Bronchial epithelial cell (primary cell): ENCODE measurements at places on chromosomes 13 and 19.

GRCh38 chr19:54364775-54365257, at the start of gene LAIR1:
Gene LAIR1 (minus strand): TSS chr19:54364931. CDS start chr19:54364804, 127 bp downstream.
- no peak for DNase-seq

DNA sequence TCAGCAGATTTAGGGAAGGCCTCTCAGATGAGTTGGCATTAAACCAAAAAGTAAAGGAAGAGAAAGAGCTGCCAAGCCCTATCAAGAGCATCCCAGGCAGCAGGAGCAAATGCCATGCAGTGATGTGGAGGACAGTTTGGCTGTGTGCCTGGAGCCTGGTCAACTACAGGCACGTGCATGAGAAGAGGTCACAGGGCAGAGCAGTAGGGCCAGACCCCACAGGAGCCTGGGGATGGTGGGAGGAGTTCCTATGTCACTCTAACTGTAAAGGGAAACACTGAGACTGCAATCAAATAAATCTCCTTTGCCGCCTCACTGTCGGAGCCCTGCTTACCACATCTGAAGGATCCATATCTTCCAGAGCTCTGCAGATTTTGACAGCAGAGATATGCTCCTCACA, 240.5 kb downstream of the ENOX1 start:
- no peak for DNase-seq

GRCh38 chr19:35549174-35549788, 3.9 kb downstream of the TMEM147 start:
- DNase-seq: peak; percentile 42

- no peak for DNase-seq
Observed at GRCh38 chr13:79803296-79803695, 322.3 kb downstream of the NDFIP2 start.

- DNase-seq: no peak
Observed at GRCh38 chr13:19072543-19072942, 109.1 kb downstream of the TUBA3C start.

DNA sequence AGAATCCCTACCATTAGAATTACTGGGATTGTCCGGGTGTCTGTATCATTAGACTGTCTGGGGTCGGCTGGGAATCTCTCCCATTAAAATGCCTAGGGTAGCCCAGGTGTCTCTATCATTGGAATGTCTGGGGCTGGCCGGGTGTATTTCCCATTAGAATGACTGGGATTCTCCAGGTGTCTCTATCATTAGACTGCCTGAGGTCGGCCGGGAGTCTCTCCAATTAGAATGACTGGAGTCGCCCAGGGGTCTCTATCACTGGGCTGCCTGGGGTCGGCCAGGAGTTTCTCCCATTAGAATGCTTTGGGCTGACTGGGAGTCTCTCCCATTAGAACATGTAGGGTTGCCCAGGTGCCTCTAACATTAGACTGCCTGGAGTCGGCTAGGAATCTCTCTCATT, 1560.7 kb downstream of the UQCRFS1 start:
- no peak for DNase-seq

- DNase-seq: peak; percentile 94
Observed at GRCh38 chr13:73268306-73268705, 209.5 kb downstream of the KLF5 start.

DNA sequence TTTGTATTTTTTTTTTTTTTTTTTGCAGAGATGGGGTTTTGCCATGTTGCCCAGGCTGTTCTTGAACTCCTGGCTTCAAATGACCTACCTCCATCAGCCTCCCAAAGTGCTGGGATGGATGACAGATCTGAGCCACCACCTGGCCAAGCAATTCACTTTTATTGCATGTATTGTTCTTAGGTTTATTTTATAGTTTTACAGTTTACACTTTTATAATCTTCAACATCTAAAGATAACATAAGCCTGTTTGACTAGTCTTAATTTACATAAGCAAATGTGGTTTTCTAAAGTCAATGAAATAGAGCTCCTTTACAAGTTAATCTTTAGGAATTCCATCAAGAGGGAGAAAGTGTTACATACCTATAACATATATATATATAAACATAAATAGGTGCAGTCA, 9.5 kb upstream of the MPV17L2 start:
- no peak for DNase-seq

- no peak for DNase-seq
Observed at GRCh38 chr19:1452802-1453524, 3.0 kb downstream of the APC2 start.

- no peak for DNase-seq
Observed at GRCh38 chr13:114261328-114261965, 20.0 kb upstream of the UPF3A start.

- DNase-seq: no peak
Observed at GRCh38 chr19:35362261-35363000, 4.2 kb downstream of the FFAR3 start.

DNA sequence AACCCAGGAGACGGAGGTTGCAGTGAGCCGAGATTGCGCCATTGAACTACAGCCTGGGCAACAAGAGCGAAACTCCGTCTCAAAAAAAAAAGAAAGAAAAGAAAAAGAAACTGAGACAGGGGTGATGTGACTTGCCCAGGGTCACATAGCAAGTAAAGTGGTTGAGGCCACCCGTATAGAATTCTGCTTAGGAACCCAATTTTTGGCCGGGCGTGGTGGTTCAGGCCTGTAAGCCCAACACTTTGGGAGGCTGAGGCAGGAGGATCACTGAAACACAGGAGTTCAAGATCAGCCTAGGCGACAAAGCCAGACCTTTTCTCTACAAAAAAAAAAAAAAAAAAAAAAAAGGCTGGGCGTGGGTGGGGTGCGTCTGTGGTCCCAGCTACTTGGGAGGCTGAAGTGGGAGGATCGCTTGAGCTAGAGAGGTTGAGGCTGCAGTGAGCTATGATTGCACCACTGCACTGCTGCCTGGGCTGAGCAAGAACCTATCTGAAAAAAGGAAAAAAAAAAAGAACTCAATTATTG, 1.3 kb downstream of the SNRPA start:
- DNase-seq: no peak

DNA sequence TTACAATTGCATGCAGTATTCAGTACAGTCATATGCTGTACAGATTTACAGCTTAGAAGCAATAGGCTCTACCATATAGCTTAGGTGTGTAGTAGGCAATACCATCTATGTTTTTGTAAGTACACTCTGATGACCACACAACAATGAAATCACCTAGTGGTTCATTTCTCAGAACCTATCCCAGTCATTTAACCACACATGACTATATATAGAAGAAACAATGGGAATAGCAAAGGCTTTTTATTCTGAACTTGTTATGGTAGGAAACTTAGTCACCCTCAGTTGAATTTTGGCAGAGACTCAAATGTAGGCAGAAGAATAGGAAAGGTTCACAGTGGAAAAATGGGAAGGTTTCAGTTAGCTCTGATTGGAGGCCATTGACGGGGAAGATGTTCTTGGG, 1075.1 kb upstream of the MIR17HG start:
- DNase-seq: peak; percentile 81

DNA sequence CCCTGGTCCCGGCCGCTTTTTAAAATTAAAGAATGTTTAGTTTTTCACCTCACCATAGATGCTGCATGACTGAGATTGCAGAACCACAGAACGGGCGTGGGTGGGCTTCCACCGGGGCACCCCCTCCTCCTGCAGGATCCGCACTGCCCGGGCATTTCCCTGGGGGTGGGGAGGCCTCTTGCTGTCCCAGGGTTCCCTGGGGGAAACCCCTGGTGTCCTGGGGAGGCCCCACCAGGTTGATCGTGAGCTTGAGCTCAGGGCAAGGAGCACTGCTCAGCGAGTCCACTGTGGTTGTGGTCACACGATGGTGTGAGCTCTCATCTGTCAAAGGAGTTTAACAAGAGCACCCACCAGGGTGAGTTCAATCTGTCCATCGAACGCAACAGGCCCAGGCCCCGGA, 11.4 kb upstream of the TCF3 start:
- DNase-seq: no peak

GRCh38 chr19:4911786-4912672, 2.7 kb downstream of the UHRF1 start:
- DNase-seq: peak; percentile 99

DNA sequence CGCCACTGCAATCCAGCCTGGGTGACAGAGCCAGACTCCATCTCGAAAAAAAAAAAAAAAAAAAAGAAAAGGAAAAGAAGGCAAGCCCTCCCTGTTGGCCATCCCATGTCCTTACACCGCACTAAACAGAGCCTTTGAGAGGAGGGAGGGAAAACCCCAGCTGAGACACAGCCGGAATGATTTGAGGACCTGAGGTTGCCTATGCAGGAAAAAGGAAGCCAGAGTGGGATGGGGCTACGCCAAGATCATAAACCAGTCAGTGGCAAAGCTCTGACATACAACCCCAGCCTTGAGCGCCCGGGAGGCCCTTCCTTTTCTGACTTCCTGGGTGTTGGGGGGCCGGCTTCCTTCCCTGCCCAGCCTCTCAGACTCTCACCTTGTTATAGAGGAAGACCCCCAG, 12.5 kb upstream of the CHERP start:
- no peak for DNase-seq

DNA sequence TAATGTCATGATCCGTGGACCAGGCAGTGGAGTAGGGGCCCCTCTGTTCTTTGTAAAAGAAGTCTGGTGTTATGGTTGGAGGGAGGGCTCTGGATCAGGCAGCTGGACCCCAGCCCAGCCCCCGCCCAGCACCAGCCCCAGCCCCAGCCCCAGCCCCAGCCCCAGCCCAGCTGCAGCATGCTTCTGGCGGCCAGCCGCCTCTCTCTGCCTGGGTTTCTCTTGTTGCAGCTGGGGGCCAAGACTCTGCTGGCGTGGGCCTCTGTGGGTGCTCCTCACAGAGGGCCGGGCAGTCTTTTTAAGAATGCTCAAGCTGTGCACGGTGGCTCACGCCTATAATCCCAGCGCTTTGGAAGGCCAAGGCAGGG, 17.9 kb downstream of the DOT1L start:
- no peak for DNase-seq

- DNase-seq: peak; percentile 28
Observed at GRCh38 chr19:44660081-44660480, 11.2 kb upstream of the CEACAM19 start.

DNA sequence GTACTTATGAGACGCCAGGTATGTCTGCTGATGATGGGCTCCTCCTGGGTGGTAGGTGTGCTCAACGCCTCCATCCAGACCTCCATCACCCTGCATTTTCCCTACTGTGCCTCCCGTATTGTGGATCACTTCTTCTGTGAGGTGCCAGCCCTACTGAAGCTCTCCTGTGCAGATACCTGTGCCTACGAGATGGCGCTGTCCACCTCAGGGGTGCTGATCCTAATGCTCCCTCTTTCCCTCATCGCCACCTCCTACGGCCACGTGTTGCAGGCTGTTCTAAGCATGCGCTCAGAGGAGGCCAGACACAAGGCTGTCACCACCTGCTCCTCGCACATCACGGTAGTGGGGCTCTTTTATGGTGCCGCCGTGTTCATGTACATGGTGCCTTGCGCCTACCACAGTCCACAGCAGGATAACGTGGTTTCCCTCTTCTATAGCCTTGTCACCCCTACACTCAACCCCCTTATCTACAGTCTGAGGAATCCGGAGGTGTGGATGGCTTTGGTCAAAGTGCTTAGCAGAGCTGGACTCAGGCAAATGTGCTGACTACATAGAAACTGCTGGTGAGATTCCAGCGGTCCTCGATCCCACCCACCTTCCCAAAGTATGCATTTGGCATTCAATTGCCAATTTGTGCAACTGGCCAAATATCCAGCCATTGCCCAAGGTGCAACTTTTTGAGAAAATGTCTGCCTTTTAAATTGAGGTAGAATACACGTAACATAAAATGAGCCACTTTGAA, 10.2 kb downstream of the OR2Z1 start:
- DNase-seq: no peak

DNA sequence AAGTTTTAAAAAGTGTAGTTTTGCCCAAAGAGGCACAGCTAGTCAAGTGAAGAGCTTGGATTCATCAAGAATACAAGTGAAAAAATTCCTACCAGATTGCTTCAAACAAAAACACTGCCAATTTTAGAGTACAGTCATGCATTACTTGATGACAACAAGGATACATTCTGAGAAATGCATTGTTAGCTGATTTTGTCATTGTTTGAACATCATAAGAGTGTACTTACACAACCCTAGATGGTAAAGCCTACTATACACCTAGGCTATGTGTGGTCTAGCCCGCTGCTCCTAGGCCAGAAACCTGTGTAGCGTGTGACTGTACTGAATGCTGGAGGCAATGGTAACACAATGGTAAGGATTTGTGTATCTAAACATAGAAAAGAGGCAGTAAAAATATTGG, 41.1 kb downstream of the TMTC4 start:
- DNase-seq: peak; percentile 99

- no peak for DNase-seq
Observed at GRCh38 chr13:39410096-39410901, 192.7 kb downstream of the LHFPL6 start.

GRCh38 chr13:31913459-31913858, 118.1 kb upstream of the FRY start:
- no peak for DNase-seq

DNA sequence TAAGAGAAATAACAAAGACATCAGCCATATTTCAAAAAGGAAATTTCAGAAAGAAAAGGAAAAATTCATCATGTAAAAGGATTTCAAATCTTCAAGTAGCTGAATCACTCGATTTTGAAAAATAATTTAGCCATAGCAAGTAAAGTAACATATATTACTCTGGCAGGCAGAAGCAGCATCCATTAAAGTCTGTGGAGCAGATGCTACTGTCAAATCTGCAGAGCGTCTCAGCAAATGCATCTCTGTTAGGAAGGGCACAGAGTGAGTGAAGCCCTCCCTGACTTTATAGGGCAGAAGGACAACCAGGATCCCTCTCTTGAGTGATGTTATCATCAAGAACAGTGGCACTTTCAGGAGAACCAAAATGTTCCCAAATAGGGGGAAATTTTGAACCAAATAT, 445.5 kb downstream of the EFNB2 start:
- no peak for DNase-seq

DNA sequence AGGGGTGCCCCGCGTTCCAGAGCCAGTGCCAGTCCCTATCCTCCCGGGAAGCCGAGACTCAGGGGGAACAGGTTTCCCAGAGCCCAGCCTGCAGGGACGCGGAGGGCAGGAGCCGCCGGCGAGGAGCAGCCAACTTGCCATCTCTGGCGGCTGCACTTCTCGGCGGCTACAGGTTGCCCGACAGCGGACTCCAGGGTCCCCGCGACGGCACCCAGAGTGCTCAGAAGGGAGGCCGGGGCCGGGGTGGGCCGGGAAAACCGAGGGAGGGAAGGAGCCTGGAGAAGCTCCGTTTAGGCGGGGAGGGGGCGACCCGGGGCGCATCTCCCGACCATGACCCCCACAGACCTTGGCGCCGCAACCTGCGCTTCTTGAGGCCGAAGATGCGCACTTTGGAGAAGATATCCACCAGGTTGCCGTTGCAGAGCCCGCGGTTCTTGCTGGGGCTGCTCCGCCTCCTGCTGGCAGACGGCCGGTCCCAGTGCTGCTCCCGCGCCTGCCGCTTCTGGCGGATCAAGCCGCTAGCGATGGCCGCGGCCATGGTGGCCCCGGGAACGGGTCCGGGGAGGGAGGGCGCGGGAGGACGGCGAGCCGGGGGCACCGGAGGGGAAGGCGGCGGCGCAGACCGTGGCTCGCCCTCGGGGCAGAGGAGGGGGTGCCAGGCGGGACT, 463.8 kb downstream of the ITGBL1 start:
- DNase-seq: no peak

DNA sequence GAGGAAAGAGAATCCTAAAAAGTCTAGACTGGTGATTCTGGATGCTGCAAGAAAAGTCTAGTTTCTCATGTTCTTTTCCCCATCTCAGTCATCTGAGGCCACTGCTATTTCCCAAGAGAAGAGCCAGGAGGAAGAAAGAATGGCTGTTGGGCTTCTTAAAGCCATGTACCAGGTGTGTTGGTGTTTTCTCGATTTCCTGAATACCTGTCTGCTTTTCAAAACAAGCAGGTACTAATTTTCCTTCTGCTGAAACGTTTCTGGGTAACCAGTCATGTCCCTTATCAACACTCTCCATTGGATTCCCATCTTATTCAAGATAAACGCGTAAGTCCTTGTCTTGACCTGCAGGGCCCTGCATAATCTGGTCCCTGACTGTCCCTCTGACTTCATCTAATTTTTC, 1.1 kb downstream of the ZNF570 start:
- no peak for DNase-seq
